Thyroid gland (tissue), 4 donors: ENCODE measurements at places on chromosomes 3 and 15. TPM values are rescaled to one million over a fixed set of nuclear protein-coding genes. Genes with fewer than 3 reads are reported as not detected.
A peak's percentile ranks its signal among the peaks of the same experiment; 100 is the strongest.

- DNase-seq = no peak
These were observed 229.6 kb downstream of the GBE1 start for GRCh38 chr3:81531846-81532245.

GRCh38 chr3:48412375-48413001 lies 17.4 kb downstream of the PLXNB1 start:
- DNase-seq = peak; percentile 0

DNA sequence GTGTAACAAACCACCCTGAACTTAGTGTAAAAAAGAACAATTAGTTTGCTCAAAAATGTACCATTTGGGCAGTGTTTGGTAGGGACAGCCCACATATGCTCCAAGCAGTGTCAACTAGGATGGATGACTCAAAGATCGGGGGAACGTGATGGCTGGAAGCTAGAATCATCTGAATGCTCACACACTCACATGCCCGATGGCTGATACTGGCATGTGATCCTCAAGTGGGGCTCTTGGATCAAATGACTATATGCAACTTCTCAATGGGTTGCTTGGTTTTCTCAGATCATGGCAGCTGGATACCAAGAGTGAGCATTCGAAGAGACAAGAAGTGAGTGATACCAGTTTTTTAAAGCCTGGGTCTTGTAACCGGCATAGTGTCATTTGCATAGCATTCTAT lies 335.9 kb upstream of the KCNMB2 start:
- DNase-seq = no peak

GRCh38 chr3:12643010-12643380 lies 20.9 kb downstream of the RAF1 start:
- no peak for DNase-seq

DNA sequence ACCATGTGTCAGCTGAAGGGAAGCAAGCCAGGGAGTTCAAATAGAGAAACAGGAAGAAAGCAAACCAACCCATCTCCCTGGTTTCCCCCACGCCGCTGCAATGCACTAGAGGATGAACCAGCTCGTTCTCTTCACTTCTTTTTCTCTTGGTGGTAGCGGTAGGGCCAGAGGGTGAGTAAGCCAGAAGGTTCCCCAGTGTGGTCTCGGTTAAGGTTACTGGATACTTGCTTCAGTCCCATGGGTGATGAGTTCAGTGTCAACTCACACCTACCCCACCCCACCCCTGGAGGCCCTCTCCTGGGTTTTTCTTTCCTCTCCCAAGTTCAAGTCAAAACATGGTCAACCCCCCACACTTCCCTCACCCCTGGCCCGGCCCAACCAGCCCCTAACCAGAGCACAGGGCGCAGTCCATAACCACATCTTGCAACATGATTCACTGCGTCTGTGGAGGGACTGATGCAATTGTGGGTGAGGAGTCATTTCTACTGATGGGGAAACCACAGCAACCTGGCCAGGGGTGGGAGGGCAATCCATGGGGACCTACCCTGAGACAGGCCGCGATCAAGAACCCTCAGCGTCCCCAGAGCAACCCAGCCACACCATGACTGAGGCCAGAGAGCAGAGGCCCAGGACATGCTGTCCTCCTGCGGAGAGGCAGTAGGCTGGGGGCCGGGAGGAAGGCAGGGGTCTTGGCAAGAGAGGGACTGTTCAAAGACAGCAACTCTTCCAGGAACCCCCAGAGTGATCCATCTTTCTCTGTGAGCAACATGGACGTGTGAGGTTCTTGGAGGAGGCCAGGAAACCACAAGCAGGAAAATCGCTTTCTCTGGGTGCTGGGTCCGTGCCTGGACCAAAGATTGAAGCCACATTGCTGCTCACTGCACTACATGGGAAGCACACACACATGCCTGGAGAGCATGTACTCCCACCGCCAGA lies 276.6 kb downstream of the UACA start:
- DNase-seq = no peak

GRCh38 chr15:24916305-24917009 lies 38.3 kb upstream of the SNRPN start:
- no peak for DNase-seq

Gene SKOR1
- total RNA-seq = 0.49 TPM

Gene ADAMTS7
- total RNA-seq = 0.68 TPM

Gene LYZL4
- total RNA-seq = not detected
